EL (cell line): ENCODE measurements at places on chromosomes 2 and 18.

DNA sequence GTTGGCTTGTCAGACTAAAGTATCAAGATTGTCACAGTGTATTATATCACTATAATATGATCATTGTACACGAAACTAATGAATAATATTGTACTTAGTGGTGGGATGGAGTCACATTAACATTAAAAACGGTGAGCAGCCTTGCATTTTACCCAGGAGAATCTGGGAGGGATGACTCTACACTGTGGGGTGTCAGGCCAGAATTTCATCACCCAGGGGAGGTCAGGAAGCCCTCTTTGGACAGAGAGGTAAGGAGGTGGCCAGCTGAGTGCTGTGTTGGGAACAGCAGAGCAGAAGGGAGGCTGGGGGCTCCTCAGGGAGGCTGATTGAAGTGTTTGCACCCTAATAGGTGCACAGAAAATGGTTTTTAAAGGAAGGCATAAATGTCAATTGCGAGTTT lies 33.0 kb downstream of the CDCA7 start:
- no peak for DNase-seq

- DNase-seq: peak; percentile 12
Measured at GRCh38 chr2:173741759-173742158, 223.4 kb downstream of the SP3 start.

- DNase-seq: no peak
Measured at GRCh38 chr2:72130659-72131360, 16.9 kb downstream of the CYP26B1 start.

DNA sequence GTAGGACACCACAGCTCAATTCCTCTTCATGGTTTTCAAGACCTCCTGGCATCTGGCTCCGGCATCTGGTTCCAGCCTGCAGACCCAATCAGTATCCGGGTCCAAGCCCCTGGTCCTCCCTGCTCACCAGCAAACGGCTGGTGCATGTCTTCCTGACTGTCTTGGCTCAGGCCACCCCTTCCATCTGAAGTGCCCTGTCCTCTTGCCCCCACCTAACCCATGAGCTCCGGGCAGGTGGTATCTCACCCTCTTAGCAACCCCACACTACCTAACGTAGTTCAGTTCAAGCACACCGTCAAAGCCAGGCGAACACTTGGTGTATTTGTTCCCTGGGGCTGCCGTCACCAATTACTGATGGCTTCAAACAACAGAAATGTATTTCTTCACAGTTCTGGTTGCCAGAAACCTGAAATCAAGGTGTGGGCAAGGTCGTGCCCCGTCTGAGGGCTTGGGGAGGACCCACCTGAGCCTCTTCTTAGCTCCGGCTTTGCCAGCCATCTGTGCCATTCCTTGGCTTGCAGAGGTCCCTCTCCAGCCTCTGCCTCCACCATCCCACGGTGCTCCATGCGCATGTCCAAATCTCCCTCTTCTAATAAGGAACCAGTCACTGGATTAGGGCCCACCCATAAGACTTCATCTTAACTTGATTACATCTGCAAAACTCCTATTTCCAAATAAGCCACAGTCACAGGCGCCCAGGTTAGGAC lies 47.2 kb upstream of the ID2 start:
- no peak for DNase-seq

GRCh38 chr2:64550042-64550441 lies 25.9 kb downstream of the AFTPH start:
- no peak for DNase-seq
